ENCODE measurements at places on chromosomes 3 and 15. TPM values are rescaled to one million over a fixed set of nuclear protein-coding genes. Genes with fewer than 3 reads are reported as not detected.

Gene ARL6
- 2.9 TPM for total RNA-seq

Gene HPS3
- total RNA-seq: 7.8 TPM

Gene PTX3
- not detected for total RNA-seq

Gene BCL2A1
- 2.9 TPM for total RNA-seq
